ENCODE measurements at places on chromosomes 2 and 18. TPM values are rescaled to one million over a fixed set of nuclear protein-coding genes. Genes with fewer than 3 reads are reported as not detected.

The TXNDC2 gene
- not detected for total RNA-seq

The ADD2 gene
- total RNA-seq, result 4.0 TPM

The DSC2 gene
- total RNA-seq, result not detected

The CNGA3 gene
- not detected for total RNA-seq

The KLF7 gene
- 21.8 TPM for total RNA-seq

The SLC14A1 gene
- total RNA-seq, result 2.4 TPM

The TUBA3E gene
- total RNA-seq, result not detected
